OCI-LY7 (cell line): ENCODE measurements at places on chromosomes 2 and 18. TPM values are rescaled to one million over a fixed set of nuclear protein-coding genes. Genes with fewer than 3 reads are reported as not detected.

AAMP gene
- total RNA-seq, result 59.7 and 68.7 TPM in 2 replicates

PTPN18 gene
- total RNA-seq, result 309 and 363 TPM in 2 replicates

VWA3B gene
- not detected in 2 replicates for total RNA-seq

ACTR1B gene
- 68.2 and 69.7 TPM in 2 replicates for total RNA-seq

GKN2 gene
- not detected in 2 replicates for total RNA-seq

TUBB8B gene
- total RNA-seq, result not detected in 2 replicates

NT5DC4 gene
- total RNA-seq, result not detected in 2 replicates

CYP27A1 gene
- 0.23 TPM in 1 of 2 replicates, not detected in the other for total RNA-seq

REG3A gene
- total RNA-seq, result not detected in 2 replicates

LYG1 gene
- total RNA-seq, result 1.8 and 2.2 TPM in 2 replicates

SEPTIN10 gene
- total RNA-seq, result not detected in 2 replicates

CKAP2L gene
- 61.8 and 77.3 TPM in 2 replicates for total RNA-seq

CACNB4 gene
- total RNA-seq, result 0.37 and 0.76 TPM in 2 replicates
